ENCODE measurements at places on chromosomes 2 and 18.
A peak's percentile ranks its signal among the peaks of the same experiment; 100 is the strongest.

GRCh38 chr18:5250603-5251002 is 44.9 kb downstream of the ZBTB14 start:
- no peaks in the 10 kb centered on the region for H3K36me3 ChIP-seq
- no peaks in the 10 kb centered on the region for H3K27me3 ChIP-seq
- no peaks in the 10 kb centered on the region for H3K4me1 ChIP-seq

DNA sequence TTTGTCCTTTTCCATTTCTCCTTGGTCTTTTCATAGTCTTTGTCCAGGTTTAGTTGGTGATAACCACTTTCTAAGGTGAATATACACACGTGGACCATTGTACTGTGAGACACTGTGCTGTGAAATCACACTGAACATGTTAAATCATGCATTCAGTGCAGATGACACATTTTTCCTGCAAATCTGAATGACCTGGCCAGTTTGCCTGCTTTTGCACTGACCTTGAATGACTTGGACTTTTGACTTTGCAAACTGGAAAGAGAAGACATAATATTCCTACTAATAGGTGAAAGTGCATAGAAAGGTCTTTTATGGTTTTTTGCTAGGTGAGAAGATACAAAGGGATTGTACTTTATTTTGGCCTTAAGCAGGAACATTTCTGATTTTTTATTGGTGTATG is 21.7 kb upstream of the PHLPP1 start:
- H3K27ac ChIP-seq = no peak overlapping the region
- no peak for DNase-seq
- no peaks in the 10 kb centered on the region for H3K4me1 ChIP-seq
- no peak overlapping the region for H3K4me3 ChIP-seq

GRCh38 chr18:44898498-44898897 is 217.8 kb downstream of the SETBP1 start:
- peaks cover 10% of the 10 kb centered on the region for H3K4me1 ChIP-seq
- no peak overlapping the region for H3K27ac ChIP-seq
- H3K4me3 ChIP-seq = no peak overlapping the region
- no peaks in the 10 kb centered on the region for H3K36me3 ChIP-seq
- no peak for DNase-seq

DNA sequence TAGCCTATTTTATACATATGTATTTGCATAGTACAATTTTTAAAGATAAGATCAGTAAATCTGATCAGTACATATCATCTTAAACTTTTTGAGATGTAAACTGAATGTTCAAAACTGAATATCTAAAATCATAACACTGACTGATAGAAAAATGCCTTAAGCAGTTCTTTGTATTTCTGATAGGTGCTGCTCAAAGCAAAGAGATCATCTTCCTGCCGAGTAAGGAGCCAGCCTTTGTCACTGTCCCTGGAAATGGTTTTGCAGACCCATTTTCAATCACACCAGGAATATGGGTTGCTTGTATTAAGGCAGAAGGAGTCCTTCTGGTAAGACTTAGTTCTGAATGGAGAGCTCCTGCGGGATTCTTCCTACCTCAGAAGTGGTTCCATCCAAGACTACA is 135.0 kb downstream of the LAMA3 start:
- H3K27me3 ChIP-seq = no peaks in the 10 kb centered on the region
- H3K4me3 ChIP-seq = no peak overlapping the region
- H3K27ac ChIP-seq = no peak overlapping the region
- no peaks in the 10 kb centered on the region for H3K36me3 ChIP-seq
- peaks cover 39% of the 10 kb centered on the region for H3K4me1 ChIP-seq
- no peak for DNase-seq

DNA sequence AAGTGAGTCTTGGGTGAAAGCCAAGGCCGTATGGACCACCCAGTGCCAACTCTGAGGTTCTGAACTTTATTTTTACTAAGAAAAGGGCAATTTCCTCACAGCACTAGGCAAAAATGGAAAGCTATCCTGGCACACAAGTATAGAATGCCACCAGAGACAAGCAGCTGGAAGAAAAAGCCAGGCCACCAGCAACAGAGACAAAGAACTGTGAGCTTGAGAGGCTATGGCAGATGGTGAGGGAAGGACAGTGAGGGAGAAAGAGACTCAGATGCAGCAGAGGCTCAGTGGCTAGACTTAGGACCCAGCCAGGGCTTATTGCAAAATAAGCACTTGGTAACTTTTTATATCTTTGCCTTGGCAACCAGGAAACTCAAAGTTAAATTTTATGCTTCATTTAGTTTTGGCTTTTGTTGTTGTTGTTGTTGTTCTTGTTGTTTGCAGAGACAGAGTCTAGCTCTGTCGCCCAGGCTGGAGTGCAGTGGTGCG is 78.0 kb upstream of the BZW1 start:
- H3K27me3 ChIP-seq = no peaks in the 10 kb centered on the region
- no peak overlapping the region for H3K4me3 ChIP-seq
- H3K36me3 ChIP-seq = no peaks in the 10 kb centered on the region

DNA sequence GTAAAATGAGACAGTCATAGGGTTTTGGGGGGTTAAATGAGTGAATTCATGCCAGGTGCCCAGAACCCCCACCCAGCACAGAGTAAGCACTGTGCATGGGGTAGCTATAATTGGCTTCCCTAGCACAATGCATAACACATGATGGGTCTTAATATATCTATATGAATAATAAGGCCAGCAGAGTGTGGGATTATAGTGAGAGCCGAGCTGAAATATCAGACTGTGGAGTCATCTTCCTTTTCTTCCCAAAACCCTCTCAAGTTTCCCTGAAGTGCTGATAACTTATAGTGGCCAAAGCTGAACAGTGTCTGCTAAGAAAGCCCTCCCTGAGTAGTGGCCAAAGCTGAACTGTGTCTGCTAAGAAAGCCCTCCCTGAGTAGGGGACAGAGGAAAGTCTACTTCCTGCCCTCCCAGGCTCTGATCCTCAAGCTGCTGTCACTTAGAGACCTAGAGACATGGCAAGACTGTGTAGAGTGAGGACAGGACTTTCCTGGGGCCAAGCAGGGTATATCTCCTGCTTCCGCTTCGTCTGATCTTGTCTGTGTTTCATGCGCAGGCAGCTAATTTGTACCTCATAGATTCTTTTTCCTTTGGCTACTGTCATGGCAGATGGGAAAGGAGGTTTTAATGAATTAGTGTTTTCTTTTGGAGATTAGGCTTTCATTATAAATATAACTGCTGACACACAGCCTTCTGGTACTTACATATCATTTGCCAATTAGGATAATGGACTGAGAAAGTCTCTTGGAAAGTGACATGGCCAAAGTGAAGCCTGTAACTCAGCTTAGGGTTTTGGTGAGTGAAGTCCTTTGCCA is 94.9 kb downstream of the FHOD3 start:
- no peak overlapping the region for H3K4me3 ChIP-seq
- H3K27me3 ChIP-seq = no peaks in the 10 kb centered on the region
- no peaks in the 10 kb centered on the region for H3K36me3 ChIP-seq
- peaks cover 6% of the 10 kb centered on the region for H3K4me1 ChIP-seq
- DNase-seq = peak; percentile 56

GRCh38 chr2:72830273-72830672 is 4.4 kb upstream of the EXOC6B start:
- peaks cover 19% of the 10 kb centered on the region for H3K27me3 ChIP-seq
- no peak overlapping the region for H3K4me3 ChIP-seq
- peaks cover 12% of the 10 kb centered on the region for H3K4me1 ChIP-seq
- DNase-seq = no peak

GRCh38 chr18:55510809-55511208 is 77.2 kb downstream of the TCF4 start:
- DNase-seq = peak; percentile 83
- no peaks in the 10 kb centered on the region for H3K36me3 ChIP-seq
- no peaks in the 10 kb centered on the region for H3K27me3 ChIP-seq
- peaks cover 52% of the 10 kb centered on the region for H3K4me1 ChIP-seq
- peak overlapping the region; percentile 98 for H3K27ac ChIP-seq
- H3K4me3 ChIP-seq = peak overlapping the region; percentile 65

Measured in GM23248 (cell line).